ENCODE measurements at places on chromosomes 4 and X.

DNA sequence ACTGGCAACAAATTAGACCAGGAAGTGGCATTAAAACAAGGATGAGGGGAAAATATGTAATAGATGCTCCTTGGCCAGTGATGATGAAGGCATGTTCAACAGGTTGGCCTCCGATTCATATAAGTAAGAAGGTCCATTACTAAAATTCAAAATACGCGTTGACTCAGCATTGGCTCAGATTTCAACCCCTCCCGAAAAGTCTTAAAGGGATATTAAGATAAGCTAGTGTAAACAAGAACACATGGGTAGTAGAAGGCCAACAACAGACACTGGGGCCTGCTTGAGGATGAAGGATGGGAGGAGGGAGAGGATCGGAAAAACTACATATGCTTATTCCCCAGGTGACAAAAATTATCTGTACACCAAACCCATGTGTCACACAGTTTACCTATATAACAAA, 19.1 kb upstream of the LAP3 start:
- DNase-seq: no peak

DNA sequence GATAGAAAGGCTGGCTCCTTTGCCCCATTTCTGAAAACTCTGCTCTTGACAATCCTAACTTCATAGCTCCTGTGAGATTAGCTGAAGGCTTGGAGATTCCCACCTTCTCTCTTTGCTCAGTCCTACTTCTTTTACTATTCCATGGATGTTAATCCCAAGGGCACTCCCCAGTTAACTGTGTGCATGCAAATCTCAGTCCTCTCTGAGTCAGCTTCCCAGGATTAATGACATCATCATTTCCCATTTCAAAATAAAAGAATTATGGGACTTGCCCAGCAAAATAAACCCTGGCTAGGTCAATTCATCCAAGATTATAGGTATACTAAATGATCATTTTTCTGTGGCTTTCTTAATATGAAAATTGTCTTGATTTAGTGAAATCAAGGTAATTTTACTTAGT, 328.6 kb upstream of the NR3C2 start:
- DNase-seq: no peak

- no peak for DNase-seq
Measured at GRCh38 chr4:156774422-156774821, 197.2 kb downstream of the PDGFC start.

DNA sequence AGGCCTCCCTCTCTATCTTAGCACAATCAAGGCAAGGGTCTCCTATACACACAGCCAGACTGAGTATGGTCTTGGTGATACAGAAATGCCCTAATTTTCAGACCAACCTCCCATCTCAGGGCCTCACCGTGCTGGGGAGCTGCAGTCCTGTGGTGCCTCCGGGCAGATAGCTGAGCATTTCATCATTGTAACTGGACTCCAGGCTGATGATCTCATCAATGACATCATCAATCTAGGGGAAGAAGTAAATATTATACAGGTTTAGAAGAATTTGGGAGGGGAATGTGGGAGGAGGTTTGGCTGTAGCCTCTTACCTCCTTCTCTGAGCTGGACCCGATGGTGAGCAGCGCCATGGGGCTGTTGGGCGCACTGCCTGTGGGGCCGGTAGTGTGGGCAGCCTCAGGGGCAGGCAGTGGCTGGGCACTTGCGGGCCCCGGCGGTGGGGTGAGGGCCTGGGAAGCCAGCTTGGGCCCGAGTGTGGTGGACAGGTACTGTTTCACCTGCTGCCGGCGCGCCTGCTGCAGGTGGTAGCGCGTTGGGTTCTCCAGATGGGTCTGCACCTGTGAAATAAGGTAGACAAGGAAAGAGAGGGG, 5.2 kb downstream of the TFE3 start:
- DNase-seq: no peak

DNA sequence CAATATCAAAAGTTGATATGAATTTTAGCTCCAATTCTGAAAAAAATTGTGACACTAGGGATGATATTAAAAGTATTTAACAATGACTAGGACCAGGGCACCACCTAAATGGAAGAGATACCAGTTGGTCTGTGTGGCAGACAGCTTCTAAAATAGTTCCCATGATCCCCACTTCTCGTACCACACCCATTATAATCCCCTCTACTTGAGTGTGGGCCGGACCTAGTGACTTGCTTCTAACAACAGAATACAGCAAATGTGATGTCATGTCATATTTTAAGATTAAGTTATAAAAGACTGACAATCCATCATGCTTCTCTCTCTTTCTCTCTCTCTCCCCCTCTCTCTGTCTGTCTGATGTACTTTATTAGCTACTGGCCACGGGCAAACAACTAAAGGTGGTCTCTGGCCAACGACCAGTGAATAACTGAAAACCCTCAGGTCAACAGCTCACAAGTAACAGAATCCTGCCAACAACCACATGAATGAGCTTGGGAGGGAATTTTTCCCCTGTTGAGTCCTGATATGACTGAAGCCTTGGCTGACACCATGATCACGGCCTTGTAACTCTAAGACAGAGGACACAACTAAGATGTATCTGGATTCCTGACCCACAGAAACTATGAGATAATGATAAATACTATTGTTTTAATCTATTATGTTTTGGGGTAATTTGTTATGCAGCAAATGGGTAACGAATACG, 34.4 kb downstream of the FAM13A start:
- DNase-seq: no peak

DNA sequence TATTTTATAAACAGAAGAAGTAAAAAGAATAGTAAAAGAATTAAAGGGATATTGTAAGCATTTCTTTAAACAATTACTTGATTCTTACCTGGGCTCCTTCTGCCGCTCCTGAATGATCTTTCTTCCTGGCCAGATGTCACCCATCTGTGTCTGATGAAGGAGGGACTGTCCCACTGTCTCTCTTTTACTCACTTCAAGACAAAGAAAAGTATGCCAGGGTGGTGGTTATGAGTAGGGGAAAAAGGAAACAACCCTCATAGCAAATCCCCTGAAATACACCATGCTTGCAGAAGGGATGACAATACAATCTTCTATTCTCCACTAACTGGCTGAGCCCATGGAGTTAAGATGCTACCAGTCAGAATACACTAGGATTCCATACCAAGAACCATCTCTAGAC, 31.1 kb downstream of the SYTL4 start:
- no peak for DNase-seq

- no peak for DNase-seq
Measured at GRCh38 chr4:23161787-23162186, 469.1 kb downstream of the GBA3 start.

DNA sequence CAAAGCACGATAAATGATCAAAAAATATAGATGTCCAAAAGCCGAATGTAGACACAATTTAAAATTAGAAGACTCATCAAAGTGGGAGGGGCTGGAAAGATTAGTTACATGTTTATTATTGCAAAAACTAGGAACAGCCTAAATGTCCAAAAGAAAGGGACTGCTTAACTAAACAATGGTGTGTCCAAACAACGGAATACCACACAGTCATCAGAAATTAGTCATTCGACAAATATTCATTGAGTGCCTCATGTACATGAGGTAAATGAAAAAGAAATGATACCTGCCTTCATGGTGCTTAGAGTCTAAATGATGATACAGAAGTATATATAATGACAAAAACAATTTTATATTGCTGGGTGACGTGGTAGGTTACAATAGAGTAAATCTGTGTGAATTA, 139.7 kb downstream of the MAML3 start:
- DNase-seq: no peak

GRCh38 chrX:132532913-132533312, 44.1 kb upstream of the MBNL3 start:
- DNase-seq: no peak
